Activated T-cell treated with anti-CD3 and anti-CD28 coated beads for 4 hours (primary cell): ENCODE measurements at places on chromosomes 2 and 18.
A peak's percentile ranks its signal among the peaks of the same experiment; 100 is the strongest.

DNA sequence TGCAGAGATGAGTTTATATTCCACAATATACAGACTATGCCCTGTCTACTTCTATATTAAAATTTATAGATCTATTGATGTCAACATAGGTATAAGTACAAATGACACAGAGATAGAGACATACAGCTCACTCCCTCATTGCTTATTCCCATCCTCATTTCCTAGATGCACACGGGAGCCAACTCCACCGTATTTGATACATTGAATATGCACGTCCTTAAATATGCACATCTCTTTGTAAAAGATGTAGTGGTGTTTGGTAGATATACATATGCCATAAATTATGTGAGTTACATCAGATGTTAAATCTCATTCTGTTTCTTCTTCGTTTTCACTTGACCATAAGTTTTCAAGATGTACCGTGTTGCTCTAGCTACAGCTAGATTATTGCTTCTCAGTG lies 179.2 kb upstream of the RAB6C start:
- DNase-seq = no peak

DNA sequence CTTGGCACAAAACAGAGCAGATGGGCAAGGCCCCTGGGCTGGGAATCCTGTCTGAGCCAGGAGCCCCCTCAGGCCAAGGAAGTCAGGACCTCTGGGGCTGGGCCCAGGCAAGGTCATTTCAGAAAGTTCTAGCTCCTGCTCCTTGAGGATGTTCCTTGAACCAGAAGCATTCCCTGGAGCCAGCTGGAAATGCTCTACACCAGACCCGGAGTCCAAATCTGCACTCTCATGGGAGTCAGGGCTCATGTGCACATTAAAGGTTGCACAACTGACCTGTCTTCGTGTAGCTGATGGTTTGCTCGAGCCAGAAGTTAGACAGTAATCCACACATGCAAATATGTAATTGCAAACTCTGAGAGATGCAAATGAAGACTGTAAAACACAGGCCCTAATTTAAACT lies 18.0 kb downstream of the PARD6G start:
- no peak for DNase-seq

DNA sequence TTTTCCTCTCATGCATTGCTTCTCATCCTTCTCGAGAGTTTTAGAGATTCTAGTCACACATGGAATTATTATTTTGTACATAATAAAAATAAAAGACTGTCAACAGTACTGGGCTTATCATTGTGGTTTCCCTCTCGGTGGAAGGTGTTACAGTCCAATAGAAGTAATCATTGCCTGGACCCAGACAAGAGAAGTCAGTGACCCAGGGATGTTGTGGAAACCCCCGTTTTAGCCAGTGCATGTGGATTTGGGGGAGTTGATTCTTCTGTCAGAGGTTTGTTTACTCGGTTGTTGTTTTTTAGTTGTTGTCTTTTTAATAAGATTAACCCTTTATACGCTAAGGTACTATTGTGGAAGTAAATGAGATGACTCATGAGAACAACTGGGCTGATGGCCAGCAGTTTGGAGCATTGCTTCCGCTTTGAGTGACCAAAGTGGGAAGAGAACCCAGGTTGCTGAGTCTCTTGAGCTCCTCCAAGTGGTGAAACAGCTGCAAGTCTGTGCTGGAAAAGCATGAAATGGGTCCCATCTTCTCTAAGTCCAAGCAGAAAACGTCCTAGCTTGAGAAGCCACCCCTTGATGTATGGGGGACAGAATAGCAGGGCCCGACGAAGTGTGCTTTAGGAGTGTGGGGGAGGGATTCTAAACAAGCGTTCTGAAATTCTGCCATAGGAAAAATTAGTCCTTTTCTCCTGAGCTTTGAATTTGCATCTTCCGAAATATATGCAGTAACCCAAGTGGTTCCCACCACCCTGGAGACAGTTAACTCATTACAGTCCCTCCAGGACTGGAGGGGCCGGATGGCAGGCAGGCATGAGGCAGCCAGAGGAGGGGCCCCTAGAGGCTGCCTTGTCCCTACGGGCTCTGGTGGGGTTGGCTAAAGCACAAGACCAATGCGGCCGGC lies 61.8 kb upstream of the GPR45 start:
- no peak for DNase-seq

DNA sequence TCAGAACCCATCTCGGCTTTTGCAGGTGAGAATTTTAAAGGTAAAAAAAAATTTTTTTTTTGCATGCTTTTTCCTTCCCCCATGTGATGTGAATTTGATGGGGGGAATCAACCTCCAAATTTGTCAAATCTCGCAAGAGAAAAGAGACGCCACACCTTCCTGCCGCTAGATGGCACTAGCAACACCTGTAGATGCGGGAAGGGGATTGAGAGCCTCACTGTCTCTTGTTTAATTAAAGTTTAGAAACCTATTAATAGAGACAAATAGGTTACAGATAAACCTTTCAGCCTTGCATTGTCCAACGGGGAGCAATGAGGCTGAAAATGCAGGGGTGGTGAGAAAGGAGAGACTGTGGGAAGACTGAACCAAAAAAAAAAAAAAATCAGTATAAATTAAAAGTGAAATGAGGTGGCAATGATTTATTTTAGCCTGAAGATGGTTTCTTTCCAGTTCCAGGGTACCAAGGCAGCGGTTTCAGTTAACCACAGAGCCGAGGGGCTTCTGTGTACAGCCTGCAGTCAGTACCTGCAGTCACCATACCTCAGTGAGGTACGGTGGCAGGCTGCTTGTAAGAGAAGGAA lies 84.6 kb downstream of the NRP2 start:
- peak; percentile 44 for DNase-seq

DNA sequence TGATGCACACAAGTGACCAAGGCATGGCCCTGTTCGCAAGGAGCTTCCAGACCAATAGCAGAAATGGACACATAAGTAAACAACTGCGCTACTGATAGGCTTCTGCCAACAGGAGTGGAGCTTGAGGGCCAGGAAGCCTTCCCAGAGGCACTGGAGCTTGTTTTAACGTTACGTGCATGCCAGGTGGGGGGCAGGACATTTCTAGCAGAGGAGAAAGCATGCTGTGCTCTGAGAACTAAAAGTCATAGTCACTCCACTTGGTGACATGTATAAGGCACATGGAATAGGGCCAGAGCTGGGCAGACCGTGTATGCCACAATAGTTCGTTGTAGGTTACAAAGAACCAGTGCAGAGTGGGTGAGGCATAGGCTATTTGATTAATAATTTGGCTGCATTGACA lies 184.2 kb downstream of the NEDD4L start:
- no peak for DNase-seq

DNA sequence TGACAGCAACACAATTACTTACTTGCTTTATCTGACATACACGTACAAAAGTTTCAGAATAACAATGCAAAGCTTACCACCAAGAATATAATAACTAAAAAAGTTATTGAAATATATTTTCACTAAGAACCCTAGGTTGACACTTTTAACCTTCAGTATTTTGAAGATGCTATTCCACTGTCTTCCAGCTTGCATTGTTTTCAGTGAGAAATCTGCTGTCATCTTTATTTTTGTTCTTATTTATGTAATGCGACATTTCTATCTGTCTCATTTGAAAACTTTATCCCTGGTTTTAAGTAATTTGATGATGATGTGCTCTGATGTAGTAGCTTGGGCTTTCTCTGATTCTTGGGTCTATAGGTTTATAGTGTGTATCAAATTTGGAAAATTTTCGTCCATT lies 165.0 kb upstream of the SMIM21 start:
- no peak for DNase-seq

- no peak for DNase-seq
Measured at GRCh38 chr18:44521668-44522022, 159.0 kb upstream of the SETBP1 start.

GRCh38 chr2:191711621-191712020 lies 33.7 kb downstream of the NABP1 start:
- no peak for DNase-seq

GRCh38 chr18:38301621-38302020 lies 736.0 kb upstream of the CELF4 start:
- DNase-seq = no peak

DNA sequence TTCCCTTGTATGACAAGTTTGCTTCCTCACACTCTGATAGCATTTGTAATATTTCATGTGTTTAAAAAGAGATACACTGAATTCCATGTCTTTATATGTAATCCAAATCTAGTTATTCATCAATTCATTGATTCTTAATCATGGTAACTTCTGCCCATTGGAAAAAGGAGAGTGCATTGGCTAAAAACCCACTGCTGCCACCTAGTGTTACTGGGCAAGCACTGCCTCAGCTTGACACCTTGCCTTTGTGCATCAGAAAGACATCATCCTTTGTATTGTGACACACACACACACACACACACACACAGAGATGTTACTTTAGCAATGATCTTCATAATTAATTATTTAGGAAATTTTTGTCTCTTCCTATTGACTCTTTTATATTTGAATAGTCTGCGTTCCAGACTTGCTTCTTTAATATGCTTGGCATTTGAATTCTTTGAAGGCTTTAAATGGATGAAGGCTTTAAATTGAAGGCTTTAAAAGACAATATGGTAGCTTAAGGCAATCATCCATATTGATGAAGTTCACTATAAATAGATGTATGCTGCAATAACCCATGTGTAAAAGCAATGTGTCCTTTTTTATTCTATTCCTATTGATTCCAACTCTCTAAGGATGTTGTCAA lies 414.2 kb upstream of the CHST9 start:
- DNase-seq = no peak

- no peak for DNase-seq
Measured at GRCh38 chr2:75186821-75187220, 12.5 kb downstream of the TACR1 start.

DNA sequence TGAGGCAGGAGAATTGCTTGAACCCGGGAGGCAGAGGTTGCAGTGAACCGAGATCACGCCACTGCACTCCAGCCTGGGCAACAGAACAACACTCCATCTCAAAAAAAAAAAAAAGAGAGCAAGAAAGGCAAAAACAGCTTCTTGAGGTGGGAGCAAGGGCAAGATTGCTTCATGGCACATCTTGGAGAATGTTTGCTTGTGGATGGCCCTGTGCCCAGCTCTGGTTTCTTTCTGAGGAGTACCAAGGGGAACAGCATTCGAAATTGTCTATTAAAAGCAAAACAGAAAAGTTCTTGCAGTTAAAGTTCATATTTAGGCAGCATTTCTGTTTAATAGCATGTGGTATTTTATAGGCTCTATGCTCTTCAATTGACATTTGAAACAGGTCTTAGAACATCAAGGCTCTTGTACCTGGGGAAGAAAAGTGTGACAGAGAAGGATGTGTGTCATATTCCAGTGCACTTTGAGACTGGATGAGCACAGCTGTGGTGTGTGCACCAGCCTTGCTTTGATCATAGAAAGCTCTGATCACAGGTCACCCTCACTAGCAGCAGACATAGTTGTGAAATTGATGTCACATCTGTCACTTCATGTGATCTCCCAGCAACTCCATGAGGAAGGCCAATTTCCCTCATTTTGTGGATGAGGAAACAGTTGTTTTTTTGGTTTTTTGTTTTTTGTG lies 154.3 kb downstream of the UXS1 start:
- DNase-seq = no peak

DNA sequence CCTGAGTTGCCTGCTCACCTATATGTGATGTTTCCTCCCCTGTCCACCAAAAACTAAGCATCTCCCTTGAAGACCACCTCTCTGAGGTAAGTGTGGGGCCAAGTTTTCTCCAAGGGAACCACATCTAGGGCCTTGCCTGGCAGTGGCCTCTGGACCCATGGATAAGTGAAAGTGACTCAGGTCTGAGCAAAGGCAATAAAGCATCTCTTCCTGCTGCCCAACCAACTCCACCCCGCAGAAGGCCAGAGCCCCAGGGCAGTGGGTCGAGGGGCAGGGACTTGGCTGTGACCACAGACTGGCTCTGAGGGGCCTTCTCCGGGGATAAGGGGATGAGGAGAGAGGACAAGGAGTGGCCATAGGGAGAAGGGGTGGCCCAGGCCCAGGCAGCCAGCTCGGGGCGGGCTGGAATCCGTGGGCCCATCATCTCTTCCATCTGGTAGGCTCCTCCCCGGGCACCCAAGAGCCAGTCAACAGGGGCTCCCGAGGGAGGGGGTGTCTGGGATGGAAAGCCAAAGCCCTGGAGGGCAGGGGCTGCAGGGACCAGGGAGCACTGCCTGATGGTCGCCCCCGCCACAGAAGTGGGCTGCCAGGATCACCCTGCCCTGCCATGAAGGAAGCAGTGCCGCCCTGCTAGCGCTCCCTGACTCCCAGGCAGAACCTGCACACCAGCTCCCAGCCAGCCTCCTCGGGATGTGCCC lies 33.4 kb downstream of the EMX1 start:
- DNase-seq = no peak

DNA sequence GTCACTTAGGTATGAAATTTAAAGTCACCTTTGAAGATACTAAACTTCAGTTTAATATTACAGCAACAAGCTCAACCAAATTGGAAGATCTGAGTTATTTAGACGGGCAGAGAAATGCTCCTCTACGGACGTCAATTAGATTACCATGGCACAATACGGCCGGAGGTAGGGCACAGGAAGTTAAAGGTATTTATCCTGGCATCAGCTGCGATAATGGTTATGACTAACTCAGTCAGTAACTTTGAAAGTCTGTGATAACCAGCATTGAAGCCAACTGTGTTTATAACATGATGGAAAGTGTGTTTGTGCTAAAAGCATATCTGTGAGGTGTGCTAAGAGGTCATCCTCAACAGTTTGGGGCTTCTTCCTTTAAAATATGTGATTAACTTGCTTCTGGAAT lies 117.3 kb downstream of the WDSUB1 start:
- no peak for DNase-seq

GRCh38 chr18:13235421-13235831 lies 16.9 kb downstream of the LDLRAD4 start:
- DNase-seq = no peak

- no peak for DNase-seq
Measured at GRCh38 chr2:98895901-98896300, 40.1 kb downstream of the CRACDL start.

DNA sequence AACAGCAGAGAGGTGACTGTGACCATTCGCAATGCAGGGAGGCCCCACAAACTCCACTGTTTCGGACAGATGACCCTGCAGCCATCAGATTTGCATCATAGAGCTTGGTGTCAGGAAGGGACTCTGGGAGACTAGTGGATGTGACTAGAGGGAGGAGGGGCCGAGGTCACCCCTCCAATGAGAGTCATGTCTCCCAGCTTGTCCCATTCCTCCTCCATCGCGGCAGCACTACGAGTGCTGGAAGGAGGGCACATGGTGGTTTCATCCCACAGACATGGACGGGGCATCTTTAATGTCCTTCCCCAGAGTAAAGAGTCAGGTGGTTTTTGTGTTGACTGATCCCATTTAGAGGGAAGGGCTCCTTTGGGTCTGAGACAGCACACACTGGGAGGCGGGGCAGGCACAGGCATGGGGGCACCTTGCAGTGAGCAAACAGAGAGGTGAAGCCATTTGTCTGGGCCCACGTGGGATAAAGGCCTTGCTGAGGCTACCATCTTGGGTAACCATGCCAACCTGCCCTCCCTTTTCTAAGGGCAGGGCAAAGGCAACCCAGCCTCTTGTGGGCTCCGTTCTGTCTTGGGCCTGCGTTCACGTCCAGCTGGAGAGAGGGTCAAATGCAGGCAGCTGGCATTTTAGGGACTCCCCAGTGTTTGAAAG lies 208.1 kb downstream of the ASB1 start:
- DNase-seq = no peak

DNA sequence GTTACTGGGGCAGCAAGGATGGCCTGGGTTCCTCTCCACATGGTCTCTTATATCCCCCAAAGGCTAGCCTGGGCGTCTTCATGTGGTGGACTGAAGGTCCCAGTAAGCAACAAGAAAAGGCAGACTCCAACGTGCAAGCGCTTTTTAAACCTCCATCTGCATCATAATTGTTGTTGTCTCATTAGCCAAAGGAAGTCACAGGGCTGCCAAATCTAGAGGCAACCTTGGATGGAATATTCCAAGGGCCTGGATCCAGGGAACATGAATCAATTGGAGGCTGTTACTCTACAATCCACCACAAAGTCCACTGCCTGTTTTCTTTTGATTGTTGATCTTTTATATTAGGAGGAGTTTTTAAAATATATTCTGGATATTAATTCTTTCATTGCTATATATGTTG lies 118.8 kb downstream of the SH3RF3 start:
- DNase-seq = no peak
